ENCODE measurements at places on chromosomes 7 and 10. TPM values are rescaled to one million over a fixed set of nuclear protein-coding genes. Genes with fewer than 3 reads are reported as not detected.

- DNase-seq, result no peak
- H3K36me3 ChIP-seq, result no peaks in the 10 kb centered on the region
- no peak overlapping the region for H3K27ac ChIP-seq
- H3K27me3 ChIP-seq, result no peaks in the 10 kb centered on the region
- no peak overlapping the region for H3K4me3 ChIP-seq
- no peaks in the 10 kb centered on the region for H3K4me1 ChIP-seq
Observed at GRCh38 chr10:125221716-125222115, 61.4 kb upstream of the CTBP2 start.

MPP7 gene
- 3.7 TPM for total RNA-seq

AGAP6 gene
- total RNA-seq, result 23.5 TPM

PRPS1L1 gene
- not detected for total RNA-seq

GBX1 gene
- total RNA-seq, result not detected

GRCh38 chr7:17044861-17045260 is 163.1 kb upstream of the AGR3 start:
- H3K36me3 ChIP-seq, result no peaks in the 10 kb centered on the region
- H3K4me3 ChIP-seq, result no peak overlapping the region
- H3K27me3 ChIP-seq, result no peaks in the 10 kb centered on the region
- no peak overlapping the region for H3K27ac ChIP-seq

DNA sequence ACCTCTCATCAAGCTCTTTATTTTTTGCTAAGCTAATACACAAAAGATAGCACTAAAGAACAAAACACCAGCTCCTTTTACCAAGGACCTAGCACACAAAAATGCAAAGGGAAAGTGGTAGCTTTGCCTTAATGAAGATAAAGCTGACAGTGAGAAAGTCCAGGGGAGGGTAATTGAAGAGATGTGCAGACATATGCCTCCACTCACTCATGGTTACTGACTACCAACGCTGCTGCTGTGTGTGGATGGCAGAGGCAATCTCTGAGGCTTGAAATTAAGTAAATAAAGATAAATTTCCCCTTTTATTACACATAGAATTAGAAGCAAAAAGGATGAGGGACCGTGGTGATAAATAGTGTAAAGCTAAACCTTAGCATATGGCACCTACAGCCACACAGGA is 87.0 kb downstream of the HGF start:
- H3K4me3 ChIP-seq, result no peak overlapping the region
- no peak for DNase-seq
- H3K27ac ChIP-seq, result no peak overlapping the region
- H3K36me3 ChIP-seq, result no peaks in the 10 kb centered on the region
- no peaks in the 10 kb centered on the region for H3K4me1 ChIP-seq

GRCh38 chr10:64537112-64537511 is 1015.9 kb downstream of the REEP3 start:
- H3K27me3 ChIP-seq, result no peaks in the 10 kb centered on the region
- DNase-seq, result no peak
- H3K36me3 ChIP-seq, result no peaks in the 10 kb centered on the region
- H3K4me3 ChIP-seq, result no peak overlapping the region
- no peaks in the 10 kb centered on the region for H3K4me1 ChIP-seq

GRCh38 chr7:50552921-50553320 is 12.3 kb downstream of the DDC start:
- no peak overlapping the region for H3K27ac ChIP-seq
- peaks cover 3% of the 10 kb centered on the region for H3K4me1 ChIP-seq
- H3K4me3 ChIP-seq, result no peak overlapping the region
- no peaks in the 10 kb centered on the region for H3K36me3 ChIP-seq
- H3K27me3 ChIP-seq, result peaks cover 31% of the 10 kb centered on the region

- H3K4me3 ChIP-seq, result no peak overlapping the region
- no peaks in the 10 kb centered on the region for H3K36me3 ChIP-seq
- H3K27ac ChIP-seq, result no peak overlapping the region
- peaks cover 16% of the 10 kb centered on the region for H3K27me3 ChIP-seq
- H3K4me1 ChIP-seq, result peaks cover 23% of the 10 kb centered on the region
Observed at GRCh38 chr7:151088856-151089699, 2.8 kb downstream of the AGAP3 start.

PTPRZ1 gene
- not detected for total RNA-seq

GRCh38 chr7:67549126-67549525 is 552.5 kb downstream of the TYW1 start:
- H3K4me3 ChIP-seq, result no peak overlapping the region
- no peaks in the 10 kb centered on the region for H3K36me3 ChIP-seq
- H3K27ac ChIP-seq, result no peak overlapping the region
- DNase-seq, result no peak

DNA sequence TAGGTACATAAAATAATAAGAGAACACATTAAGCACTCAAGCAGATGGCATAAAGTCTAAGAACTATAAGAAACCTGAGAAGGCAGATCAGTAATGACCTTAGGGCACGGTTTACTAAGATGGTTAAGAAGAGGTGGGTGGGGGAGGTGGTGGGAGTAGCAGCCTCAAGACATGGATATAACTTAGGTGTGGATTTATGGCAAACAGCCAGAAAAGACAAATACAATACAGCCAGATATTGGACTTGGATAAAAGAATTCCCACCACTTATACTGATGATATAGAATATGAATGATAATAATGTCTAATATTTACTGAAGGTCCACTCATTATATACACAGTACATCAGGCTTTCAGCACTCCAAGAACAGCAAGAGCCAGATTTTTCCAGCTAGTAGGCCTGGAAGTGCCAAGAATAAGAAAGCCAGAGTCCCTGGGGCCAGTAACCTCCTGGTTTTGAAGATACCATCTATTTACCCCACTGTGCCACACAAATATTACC is 11.9 kb downstream of the DPY19L1 start:
- no peak overlapping the region for H3K4me3 ChIP-seq
- H3K27ac ChIP-seq, result no peak overlapping the region
- no peaks in the 10 kb centered on the region for H3K27me3 ChIP-seq
- no peaks in the 10 kb centered on the region for H3K36me3 ChIP-seq
- DNase-seq, result no peak

THSD7A gene
- total RNA-seq, result not detected

- no peak overlapping the region for H3K4me3 ChIP-seq
- peaks cover 5% of the 10 kb centered on the region for H3K27me3 ChIP-seq
- H3K27ac ChIP-seq, result no peak overlapping the region
Observed at GRCh38 chr10:5095687-5096086, 1.5 kb downstream of the AKR1C3 start.

- peak; percentile 46 for DNase-seq
- H3K4me3 ChIP-seq, result no peak overlapping the region
- peak overlapping the region; percentile 2 for H3K27ac ChIP-seq
- H3K36me3 ChIP-seq, result no peaks in the 10 kb centered on the region
Observed at GRCh38 chr10:13795653-13796555, 209.1 kb downstream of the PRPF18 start.

GRCh38 chr10:113732160-113732881 is 19.2 kb upstream of the PLEKHS1 start:
- no peak for DNase-seq
- H3K4me3 ChIP-seq, result no peak overlapping the region
- H3K27me3 ChIP-seq, result no peaks in the 10 kb centered on the region
- H3K36me3 ChIP-seq, result peaks cover 36% of the 10 kb centered on the region
- H3K4me1 ChIP-seq, result no peaks in the 10 kb centered on the region

DNA sequence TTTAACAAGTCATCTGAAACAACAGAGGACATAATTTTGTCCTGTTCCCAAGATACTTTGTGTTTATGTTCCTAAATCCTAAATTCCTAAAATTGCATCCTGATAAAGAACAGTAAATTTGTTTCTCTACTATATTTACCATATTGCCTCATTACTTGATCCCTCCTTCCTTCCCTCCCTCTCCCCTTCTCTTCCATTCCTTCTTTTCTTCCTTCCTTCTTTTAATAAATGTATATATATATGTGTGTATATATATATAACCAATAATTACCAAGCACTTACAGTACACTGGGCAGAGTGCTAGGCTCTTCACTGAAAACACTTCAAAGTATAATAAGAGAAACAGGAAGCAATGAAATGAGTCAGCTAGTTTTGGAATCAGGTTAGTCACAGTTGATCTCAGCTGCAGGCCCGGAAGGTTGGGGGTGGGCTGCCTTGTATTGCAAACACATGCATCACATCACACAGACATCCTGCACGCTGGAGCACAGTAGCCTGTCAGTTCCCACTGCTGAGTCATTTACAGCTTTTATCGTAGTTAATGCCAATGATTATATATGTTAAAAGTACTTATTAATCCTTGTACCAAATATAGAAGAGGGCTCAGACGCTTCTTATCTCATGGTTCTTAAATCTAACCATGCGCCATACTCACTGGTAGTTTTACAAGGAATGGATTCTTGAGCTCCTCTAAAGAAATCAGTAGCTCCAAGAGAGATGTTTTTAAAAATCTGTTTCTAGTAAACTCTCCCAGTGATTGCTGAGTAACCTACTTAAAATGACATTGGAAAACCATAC is 551.7 kb downstream of the GRM8 start:
- peak overlapping the region; percentile 57 for H3K27ac ChIP-seq
- peaks cover 15% of the 10 kb centered on the region for H3K27me3 ChIP-seq
- H3K4me3 ChIP-seq, result no peak overlapping the region
- H3K36me3 ChIP-seq, result no peaks in the 10 kb centered on the region
- H3K4me1 ChIP-seq, result peaks cover 15% of the 10 kb centered on the region

PLXNA4 gene
- 1.6 TPM for total RNA-seq

PRTFDC1 gene
- total RNA-seq, result 2.9 TPM

TMUB1 gene
- total RNA-seq, result 85.7 TPM

SCART1 gene
- total RNA-seq, result 0.82 TPM

IFIT2 gene
- 34.4 TPM for total RNA-seq

- H3K4me3 ChIP-seq, result no peak overlapping the region
- DNase-seq, result no peak
- H3K4me1 ChIP-seq, result no peaks in the 10 kb centered on the region
- no peaks in the 10 kb centered on the region for H3K27me3 ChIP-seq
- no peak overlapping the region for H3K27ac ChIP-seq
Observed at GRCh38 chr7:28654110-28654509, 241.8 kb downstream of the CREB5 start.

DNA sequence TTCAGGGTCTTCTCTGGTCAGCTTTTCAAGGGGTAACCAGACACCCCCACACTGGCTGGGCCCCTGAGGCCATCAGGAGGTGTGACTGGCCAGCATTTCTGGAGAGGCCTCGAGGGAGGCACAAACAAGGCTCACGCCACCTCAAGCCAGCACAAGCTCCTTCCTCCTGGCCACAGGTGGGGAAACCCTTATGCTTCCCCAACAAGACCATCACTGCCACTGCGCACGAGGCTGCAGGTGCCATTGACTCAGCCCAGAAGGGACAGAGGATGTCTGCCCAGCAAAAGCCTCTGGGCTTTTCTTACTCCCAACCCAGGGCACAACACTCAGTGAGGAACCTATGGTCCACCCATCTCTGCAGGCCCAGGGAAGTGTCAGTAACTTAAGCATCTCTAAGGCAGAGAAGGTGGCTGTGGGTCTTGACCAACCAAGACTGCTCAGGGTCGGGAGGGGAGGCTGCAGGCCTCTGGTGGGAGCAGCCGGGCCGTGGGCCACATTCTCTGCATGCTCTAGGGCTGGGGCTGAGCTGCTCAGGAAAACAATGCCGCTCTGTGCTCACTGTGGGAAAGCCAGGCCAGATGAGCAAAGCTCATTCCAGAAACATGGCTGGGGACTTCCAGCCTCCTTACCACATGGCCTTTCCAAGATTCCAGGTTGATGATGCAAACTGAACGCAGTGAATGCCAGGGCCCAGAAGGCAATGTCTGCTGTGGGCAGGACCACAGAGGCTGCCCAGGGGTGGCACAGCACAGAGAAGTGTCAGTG is 24.2 kb upstream of the RASSF4 start:
- peak; percentile 26 for DNase-seq
- H3K36me3 ChIP-seq, result no peaks in the 10 kb centered on the region
- peaks cover 2% of the 10 kb centered on the region for H3K27me3 ChIP-seq
- H3K4me1 ChIP-seq, result peaks cover 13% of the 10 kb centered on the region
- H3K27ac ChIP-seq, result peak overlapping the region; percentile 3

GRCh38 chr7:104758504-104758903 is 255.5 kb upstream of the KMT2E start:
- no peak for DNase-seq
- no peaks in the 10 kb centered on the region for H3K36me3 ChIP-seq
- H3K27me3 ChIP-seq, result peaks cover 4% of the 10 kb centered on the region
- no peak overlapping the region for H3K27ac ChIP-seq
- no peak overlapping the region for H3K4me3 ChIP-seq
- H3K4me1 ChIP-seq, result no peaks in the 10 kb centered on the region

PVRIG gene
- total RNA-seq, result 45.2 TPM

STRIP2 gene
- 19.0 TPM for total RNA-seq

SND1 gene
- 158 TPM for total RNA-seq

GRCh38 chr10:86218160-86218559 is 148.4 kb downstream of the GRID1 start:
- H3K27ac ChIP-seq, result no peak overlapping the region
- H3K4me3 ChIP-seq, result no peak overlapping the region
- no peaks in the 10 kb centered on the region for H3K4me1 ChIP-seq
- no peaks in the 10 kb centered on the region for H3K36me3 ChIP-seq
- no peak for DNase-seq

GRCh38 chr10:99529591-99530107 is 3.1 kb upstream of the NKX2-3 start:
- H3K27ac ChIP-seq, result no peak overlapping the region
- H3K27me3 ChIP-seq, result peaks cover 93% of the 10 kb centered on the region
- no peak overlapping the region for H3K4me3 ChIP-seq
- H3K4me1 ChIP-seq, result peaks cover 29% of the 10 kb centered on the region
- H3K36me3 ChIP-seq, result peaks cover 3% of the 10 kb centered on the region

DNA sequence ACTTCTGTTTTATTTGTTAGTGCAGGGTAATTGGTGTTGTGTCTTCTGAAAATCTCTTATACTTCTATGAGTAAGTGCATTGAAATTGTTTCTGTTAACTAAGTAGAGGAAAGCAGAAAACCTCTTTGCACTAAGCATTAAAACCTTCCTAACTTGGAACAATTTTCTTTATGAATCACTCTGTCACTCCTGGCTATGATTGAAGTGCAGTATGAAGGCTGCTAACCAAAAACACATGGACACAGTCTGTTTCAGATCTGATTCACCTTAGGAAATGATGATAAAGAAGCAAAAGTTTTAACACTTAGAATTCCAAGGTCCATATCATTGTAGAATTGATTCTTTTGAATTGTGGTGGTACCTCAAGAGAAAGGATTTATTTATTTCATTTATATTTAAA is 41.9 kb downstream of the MET start:
- no peaks in the 10 kb centered on the region for H3K4me1 ChIP-seq
- DNase-seq, result no peak
- H3K36me3 ChIP-seq, result no peaks in the 10 kb centered on the region
- H3K27me3 ChIP-seq, result peaks cover 18% of the 10 kb centered on the region
- H3K4me3 ChIP-seq, result no peak overlapping the region
- H3K27ac ChIP-seq, result no peak overlapping the region

TMEM184A gene
- total RNA-seq, result not detected
